ENCODE measurements at places on chromosomes 12 and 14. TPM values are rescaled to one million over a fixed set of nuclear protein-coding genes. Genes with fewer than 3 reads are reported as not detected.

Gene CACNA2D4
- total RNA-seq: 12.1 TPM

Gene MYH6
- total RNA-seq: not detected

- H3K36me3 ChIP-seq: peaks cover 6% of the 10 kb centered on the region
- no peaks in the 10 kb centered on the region for H3K4me1 ChIP-seq
- no peak overlapping the region for H3K4me3 ChIP-seq
- no peaks in the 10 kb centered on the region for H3K27me3 ChIP-seq
Measured at GRCh38 chr14:18656627-18657026, 55.7 kb downstream of the OR11H12 start.

DNA sequence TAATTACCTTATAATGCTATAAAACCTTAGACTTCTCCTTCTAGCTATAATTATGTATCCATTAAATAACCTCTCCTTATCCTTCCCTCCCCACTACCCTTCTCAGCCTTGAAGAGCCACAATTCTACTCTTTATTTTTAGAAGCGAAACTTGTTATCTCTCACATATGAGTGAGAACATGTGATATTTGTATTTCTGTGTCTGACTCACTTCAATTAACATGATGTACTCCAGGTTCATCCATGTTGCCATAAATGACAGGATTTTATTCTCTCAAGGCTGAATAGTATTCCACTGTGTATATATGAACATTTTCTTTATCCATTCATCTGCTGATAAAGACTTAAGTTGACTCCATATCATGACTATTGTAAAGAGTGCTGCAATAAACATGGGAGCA is 485.6 kb downstream of the FLRT2 start:
- H3K36me3 ChIP-seq: no peaks in the 10 kb centered on the region
- no peak for DNase-seq
- H3K4me3 ChIP-seq: no peak overlapping the region
- no peak overlapping the region for H3K27ac ChIP-seq

DNA sequence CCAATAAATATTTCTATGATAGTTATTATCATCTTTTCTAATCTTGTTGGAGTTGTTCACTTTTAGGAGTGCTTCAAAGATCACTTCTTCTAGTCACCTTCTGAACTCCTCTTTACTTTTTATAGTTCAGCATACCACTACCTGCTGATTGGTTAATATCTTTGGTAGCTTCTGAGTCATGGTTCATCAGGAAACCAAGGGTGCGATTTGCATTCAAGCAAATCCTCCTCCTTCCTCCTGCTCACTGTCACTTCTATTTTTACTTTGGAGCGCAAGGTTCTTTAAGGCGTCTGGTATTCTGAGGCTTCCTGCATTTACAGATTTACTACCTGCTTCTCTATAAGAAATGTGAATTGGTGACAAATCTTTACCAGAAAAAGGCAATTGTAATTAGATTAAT is 24.0 kb downstream of the SYT1 start:
- peaks cover 4% of the 10 kb centered on the region for H3K36me3 ChIP-seq
- H3K27ac ChIP-seq: no peak overlapping the region
- H3K4me3 ChIP-seq: no peak overlapping the region
- H3K4me1 ChIP-seq: no peaks in the 10 kb centered on the region

Measured in natural killer cell treated with Interleukin-12 subunit alpha and Interleukin-12 subunit beta and Interleukin-15 and Interleukin-18, amount 100 ng/mL, for 72 hours (primary cell).